GM12891 (cell line): ENCODE measurements at places on chromosomes 4 and X.

DNA sequence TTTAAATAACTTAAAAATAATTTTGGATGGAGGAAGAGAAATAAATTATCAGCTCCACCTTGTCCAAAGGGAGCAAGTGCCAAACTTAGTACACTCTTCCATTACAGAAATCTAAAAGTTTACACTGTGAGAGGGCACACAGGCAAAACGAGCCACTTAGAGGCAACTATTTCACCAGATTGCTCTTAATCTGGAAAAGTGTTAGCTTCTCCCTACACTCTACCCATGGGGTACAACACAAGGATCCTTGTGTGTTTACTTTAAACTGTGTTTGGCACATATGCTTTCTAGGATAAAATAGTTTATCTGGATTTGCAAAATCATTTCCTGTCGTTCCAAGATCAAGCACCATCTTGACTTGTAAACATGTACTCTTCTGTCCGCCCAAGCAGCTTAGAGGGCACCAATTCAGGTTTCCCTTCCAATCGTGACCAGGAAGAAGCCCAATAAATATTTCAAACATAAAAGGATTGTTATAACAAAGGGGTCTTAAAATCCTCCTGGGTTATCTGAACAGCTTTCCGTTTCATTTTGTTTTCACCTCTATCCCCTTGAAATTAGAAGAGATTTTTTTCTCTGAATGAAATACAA, 29.0 kb upstream of the KDR start:
- DNase-seq: no peak

GRCh38 chrX:6257025-6257424, 28.4 kb upstream of the NLGN4X start:
- DNase-seq: no peak

GRCh38 chr4:185370268-185370949, 25.3 kb downstream of the LRP2BP start:
- no peak for DNase-seq

GRCh38 chrX:96176921-96177320, 507.7 kb upstream of the DIAPH2 start:
- no peak for DNase-seq

DNA sequence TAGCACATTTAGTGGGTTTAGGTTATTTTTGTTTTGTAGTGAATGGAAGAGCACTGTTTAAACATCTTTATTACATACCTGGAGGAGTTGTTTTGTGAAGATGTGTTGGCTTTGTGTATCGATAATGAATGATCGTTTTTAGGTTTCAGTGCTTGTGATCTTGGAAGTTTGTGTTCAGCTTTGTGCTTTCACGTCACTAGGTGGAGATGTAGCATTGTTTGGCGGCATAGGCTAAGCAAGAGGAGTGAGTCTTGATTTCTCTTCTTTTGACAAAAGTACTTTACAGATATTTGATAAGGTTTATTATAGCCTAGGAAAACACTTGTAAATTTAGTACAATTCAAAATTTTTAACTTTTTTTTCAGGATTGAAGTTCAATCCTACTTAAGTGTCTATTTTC, 50.4 kb downstream of the PDK3 start:
- no peak for DNase-seq

DNA sequence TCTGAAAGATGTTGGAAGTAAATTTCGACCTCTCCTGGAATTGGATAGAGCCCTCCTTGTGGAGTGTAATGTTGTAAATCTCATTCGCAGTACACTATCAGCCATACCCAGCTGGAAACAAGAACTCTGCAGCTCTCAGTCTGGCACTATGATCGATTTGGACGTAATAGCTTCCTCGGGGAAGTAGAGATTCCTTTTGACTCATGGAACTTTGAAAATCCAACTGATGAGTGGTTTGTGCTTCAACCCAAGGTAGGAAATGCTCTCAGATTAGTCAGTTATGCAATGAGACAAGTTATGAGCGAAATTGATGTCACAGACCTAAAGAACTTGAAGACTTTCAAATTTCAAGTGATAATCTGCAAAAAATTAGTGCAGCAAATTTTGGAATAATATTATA, 103.9 kb downstream of the SYTL5 start:
- no peak for DNase-seq

- no peak for DNase-seq
Measured at GRCh38 chr4:151458148-151458547, 49.2 kb downstream of the FHIP1A start.

DNA sequence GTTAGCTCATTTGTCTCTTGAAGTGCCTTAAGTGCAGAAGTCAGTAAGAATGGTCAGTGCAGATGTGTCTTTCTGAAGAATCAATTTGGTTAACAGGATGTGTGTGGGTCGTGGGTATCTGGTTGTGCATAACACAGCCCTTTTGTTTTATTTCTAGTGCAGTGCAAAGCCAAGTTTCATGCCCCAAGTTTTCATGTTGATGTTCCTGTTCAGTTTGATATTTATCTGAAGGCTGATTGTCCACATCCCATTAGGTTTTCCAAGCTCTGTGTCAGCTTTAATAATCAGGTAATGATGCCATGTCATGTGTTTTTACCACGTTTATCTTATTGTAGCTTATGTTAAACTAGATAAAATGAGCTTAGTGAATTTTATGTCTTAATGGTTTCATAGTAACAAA, 27.4 kb downstream of the TRAPPC11 start:
- no peak for DNase-seq

DNA sequence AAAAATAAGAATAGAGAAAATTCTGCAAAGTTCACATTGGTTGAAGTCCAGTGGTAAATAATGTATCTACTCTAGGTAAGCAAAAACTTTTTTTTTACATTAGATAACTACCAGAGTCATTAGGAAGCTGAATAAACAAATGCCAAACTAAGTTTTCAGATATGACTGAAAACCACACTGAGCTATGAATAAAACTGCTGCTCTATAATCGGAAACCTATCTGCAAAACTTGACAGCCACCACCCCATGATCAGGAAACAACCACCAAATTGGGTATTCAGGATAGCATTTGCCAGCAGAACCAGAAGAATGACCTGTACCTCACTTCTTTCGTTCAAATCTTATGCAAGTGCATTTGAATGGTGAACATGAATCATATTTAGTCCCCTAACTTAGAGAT, 173.0 kb upstream of the TET2 start:
- DNase-seq: no peak

- DNase-seq: no peak
Measured at GRCh38 chrX:2224597-2225235, 276.1 kb downstream of the DHRSX start.

GRCh38 chr4:138409670-138410069, 167.5 kb upstream of the SLC7A11 start:
- DNase-seq: no peak

- no peak for DNase-seq
Measured at GRCh38 chrX:16772460-16772859, 13.8 kb upstream of the TXLNG start.

GRCh38 chr4:30945586-30945985, 225.4 kb downstream of the PCDH7 start:
- no peak for DNase-seq

DNA sequence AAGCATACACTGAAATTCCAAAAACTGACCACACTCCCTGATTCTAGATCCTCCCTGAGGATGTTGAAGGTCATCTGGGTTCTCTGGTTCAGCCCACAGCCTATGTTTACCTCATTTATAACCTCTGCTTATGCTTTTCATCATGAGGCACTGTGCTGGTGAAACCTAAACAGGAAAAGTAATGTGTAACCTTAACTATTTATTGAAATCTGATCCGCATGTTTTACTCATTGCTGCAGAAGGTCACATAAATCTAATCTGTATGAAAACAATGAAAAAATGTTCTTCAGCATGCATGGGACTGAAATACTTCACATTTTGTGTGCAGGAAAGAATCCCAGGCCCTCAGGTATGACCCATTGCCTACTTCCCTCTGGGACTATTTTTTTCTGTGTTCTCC, 30.3 kb downstream of the UCHL1 start:
- DNase-seq: no peak

- DNase-seq: no peak
Measured at GRCh38 chr4:133157460-133158160, 8.5 kb downstream of the PCDH10 start.

GRCh38 chr4:138310991-138311390, 68.8 kb upstream of the SLC7A11 start:
- DNase-seq: no peak

DNA sequence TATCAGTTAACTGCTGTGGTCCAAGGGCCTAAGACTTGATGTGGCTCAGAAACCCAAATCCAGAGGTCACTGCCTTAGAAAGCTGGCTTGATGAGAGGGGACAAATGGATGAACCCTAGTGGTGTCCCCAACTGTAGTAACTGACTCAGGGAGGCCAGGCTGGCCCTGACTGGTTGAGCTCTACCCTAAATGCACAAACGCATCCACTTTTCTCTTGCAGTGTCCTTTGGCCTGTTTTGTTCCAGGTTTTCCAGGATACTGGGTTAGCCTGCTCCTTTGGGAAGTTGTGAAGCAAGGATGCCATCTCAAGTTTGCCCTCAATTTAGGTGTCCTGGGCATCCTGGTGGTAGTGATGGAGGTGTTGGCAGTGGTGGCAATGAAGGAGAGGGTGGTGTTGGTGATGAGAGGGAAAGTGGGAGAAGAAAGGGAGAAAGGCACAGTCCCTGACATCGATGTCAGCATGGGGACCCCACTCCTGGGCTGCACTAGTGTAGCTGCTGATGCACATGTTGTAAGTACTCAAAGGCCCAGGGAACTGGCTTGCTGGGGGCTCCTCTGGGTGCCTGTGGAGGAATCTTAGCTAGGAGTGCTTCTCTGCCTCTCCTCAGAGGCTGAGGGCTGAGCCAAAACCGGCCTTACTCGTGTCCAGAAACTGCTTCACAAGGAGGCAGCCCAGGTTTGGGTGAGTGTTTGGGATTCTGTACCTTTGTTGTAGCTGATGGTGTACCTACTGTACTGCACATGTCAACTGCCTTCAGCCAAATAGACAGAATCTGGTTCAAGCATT, 2.9 kb upstream of the HAND2 start:
- DNase-seq: no peak

DNA sequence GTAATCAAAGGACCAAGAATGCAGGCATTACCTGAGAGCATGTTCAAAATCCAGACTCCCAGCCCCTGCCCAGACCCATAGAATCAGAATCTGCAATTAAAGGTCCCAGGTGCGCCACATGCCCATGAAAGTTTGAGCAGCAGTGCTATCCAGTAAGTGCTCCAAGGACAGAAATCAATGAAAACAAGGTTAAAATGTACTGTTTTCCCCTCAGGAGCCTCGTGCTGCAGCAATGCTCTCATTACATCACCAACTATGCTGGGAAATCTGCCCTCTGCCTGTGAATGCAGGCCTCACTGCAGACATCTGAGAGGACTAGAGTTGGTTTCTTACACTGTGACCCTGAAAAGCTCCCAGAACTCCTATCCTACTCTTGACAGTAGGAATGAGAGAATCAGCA, 21.1 kb downstream of the ANXA5 start:
- DNase-seq: no peak

DNA sequence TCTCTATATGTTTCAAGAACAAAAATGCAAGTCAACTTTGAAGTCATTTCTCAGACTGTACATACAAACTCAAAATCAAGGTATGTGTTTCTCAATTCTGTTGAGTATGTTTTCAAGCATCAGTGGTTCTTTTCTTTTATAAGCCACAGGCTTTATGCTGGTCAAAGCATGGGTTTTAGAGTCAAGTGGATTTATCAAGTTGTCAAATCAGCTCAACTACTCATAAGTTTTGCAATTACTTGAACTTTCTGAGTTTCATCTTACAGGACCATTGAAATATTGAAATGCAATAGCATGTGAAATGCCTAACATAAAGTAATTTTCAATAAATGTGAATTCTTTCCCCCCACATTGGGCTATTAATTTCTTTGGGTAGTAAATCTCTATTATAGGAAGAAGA, 239.9 kb upstream of the DKK2 start:
- DNase-seq: no peak

GRCh38 chr4:123786920-123787319, 390.3 kb downstream of the SPRY1 start:
- DNase-seq: no peak

GRCh38 chr4:156751486-156751885, 220.1 kb downstream of the PDGFC start:
- DNase-seq: no peak

- no peak for DNase-seq
Measured at GRCh38 chr4:184437565-184438265, 36.6 kb downstream of the IRF2 start.

DNA sequence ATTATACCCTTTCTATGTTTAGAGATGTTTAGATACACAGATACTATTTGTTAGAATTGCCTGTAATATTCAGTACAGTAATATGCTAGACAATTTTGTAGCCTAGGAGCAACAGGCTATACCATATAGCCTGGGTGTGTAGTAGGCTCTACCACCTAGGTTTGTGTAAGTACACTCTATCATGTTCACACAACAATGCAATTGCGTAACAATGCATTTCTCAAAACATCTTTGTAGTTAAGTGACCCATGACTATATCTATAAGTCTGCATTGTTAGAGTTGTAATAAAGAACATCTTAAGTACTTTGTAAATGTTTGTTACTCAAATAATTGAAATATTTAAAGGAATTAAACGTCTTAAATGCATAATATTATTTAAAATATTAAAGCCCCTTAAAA, 379.3 kb downstream of the PPP3CA start:
- DNase-seq: no peak

DNA sequence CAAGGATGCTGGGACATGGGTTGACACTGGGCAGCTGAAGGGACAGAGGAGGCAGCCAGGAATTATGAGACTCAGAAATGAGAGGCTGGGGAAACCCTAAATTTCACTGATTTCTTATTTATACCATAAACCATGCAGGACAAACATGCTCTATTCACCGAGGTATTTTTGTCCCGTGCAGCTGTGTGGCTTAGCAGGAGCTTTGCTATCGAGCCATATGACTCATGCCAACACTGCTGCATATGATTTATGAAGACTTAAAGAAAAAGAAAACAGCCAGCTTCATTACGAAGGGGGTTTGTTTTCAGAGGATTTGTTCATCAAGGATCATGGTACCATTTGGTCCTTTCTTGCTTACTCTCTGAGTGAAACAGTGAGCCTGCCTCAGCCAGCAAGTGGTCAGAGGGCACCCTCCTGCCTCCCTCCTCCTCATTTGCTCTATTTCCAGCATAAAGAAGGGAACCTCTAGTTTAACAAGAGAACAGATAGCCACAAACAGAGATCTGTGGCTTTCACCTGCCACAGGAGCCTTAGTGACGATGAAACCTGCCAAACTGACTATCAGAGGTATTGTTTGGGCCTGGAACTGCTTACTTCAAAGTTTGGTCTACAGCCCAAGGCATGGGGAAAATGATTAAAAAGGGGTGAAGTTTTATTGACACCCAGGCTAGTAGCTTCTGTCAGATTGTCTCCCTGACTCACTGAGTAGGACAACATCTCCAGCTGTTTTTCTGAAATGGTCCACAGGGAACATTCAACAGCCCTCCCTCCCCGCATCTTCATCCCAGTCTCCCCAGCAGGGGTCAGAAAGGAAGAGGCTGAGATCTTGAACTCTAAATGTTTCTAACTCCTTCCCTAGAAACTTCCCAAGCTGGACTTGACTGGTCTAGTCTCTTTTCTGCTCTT, 80.1 kb upstream of the MAML3 start:
- no peak for DNase-seq
